Retina (tissue), 1 donor: ENCODE measurements at places on chromosomes 12 and 14.

DNA sequence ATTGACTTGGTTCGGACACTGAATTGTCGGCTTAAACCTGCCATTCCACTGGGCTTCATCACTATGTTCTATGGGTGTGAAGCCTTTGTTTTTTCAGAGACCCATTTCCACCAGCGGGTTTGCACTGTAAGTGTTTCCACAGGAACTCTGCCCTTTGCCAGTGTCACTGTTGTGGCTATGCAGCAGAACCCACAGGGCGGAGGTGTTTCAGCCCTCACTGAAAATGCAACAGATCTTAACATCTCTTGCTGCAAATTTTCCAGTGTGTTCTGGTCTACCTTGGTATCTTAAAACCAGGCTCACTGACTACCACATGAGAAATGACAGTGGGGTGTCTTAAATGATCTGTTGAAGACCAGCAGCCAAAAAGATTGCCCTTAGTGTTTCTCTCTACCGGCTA, 21.1 kb downstream of the PRKCH start:
- no peak for DNase-seq

- no peak for DNase-seq
Measured at GRCh38 chr12:116547955-116548501, 11.2 kb upstream of the MAP1LC3B2 start.

GRCh38 chr12:64065881-64066451, 156.1 kb downstream of the KICS2 start:
- DNase-seq: no peak

- no peak for DNase-seq
Measured at GRCh38 chr14:70801836-70802235, 7.5 kb downstream of the MAP3K9 start.

DNA sequence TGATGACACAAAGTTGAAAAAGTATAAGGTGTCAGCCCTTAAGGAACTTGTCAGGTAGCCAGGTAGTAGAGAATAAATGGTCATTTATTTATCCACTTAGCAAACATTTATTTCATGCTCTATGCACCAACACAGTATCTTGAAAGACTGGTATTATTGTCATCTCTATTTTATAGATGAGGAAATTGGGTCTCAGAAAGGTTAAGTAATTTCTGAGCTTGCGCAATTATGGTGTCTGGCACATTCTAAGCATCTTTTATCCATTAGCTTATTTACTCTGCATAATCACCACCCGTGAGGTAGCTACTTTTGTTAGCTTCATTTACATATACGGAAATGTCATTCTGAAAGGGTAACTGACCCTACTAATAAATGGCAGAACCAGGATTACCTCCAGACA, 2.5 kb upstream of the UTP20 start:
- no peak for DNase-seq

DNA sequence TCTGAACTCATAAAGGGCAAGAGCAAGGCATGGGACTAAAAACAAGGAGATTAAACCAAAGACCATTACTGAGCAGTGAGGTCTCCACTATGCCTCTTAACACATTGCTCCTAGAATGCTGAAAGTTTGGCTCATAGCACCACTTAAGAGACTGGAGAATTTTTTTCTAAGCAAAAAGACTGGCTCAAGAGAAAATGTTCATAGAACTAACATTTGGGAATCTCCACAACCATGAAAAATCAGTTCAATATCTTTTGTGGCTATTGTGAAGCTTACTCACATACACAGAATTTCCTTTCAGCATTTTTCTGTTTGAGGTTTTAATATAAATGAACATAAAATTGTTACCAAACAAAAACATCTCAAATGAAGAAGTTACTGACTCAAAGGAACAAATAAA, 255.8 kb downstream of the CCDC91 start:
- no peak for DNase-seq

DNA sequence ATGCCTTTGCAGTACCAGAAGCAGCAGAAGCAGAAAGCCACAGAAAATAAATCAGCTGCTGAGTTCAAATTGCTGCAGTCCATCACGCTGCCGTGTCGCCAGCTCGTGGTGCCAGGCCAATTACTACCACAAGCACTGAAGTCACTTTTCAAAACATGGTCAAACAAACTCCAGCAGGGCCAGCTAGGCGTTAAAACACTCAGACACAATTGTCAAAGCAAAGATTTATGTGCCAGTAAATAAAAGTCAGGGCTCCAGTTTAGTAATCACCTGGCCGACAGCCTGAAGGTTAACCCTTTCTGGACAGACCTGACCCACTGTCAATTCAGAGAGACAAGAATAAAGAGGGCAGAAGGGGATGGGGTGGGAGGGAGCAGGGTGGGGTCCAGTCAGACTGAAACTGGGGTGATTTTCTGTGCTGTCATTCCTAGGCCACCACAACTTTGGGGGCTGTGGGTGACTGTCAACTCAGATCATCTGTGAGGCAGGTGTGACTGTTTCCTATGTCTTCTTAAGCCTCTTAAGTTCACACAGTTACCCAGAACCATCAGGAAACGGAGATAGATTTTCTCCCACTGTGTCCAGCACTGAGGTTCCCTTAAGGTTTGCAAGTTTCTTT, 109.8 kb upstream of the FUT8 start:
- DNase-seq: no peak

GRCh38 chr14:99244367-99244901, 27.6 kb downstream of the BCL11B start:
- no peak for DNase-seq

DNA sequence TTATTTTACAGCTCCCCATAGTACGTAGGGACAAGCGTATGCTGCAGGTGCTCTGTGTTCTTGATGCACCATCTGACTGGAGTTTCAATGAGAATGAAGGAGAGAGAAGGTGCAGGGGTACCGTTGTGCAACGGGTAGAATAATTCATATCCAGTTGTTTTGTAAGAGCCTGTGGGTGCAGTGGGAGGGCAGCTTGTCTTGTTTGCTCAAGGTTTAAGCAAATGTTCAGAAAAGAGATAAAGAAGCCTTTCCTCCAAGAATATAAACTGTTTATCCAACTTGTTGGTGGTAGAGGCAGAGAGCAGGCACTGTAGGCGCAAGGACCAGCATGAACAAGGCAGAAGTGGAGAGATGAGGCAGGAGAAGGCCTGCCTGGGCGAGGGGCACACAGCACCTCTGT, 64.2 kb downstream of the ADCK1 start:
- DNase-seq: no peak

DNA sequence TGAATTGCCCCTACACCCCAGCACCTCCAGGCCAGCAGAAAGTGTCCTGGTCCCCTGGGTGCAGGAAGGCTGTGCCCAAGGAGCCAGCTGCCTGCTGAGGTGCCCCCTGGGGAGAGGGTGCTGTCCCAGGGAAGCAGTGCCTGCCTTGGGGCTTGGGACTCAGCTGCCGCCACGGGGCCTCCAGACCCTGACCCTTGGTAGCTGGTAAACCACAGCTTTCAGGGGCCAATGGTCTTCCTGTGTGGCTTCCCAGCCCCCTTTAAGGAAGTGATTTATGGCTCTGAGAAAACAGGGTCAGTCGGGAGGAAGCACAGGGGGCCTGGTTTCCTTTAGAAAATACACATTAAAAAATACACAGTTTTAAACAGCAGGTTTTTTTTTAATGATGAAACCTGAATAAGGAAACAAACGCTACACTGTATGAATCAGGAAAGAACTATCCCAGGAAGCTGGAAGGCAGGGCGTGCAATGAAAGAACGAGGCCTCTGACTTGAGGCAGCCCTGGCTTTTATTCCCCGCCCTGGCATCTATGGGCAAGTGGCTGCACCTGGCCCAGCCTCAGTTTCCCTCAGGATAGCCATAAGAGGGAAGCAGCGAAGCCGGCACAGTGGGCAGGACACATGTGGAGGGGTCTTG, 40.6 kb upstream of the EML1 start:
- DNase-seq: no peak

- no peak for DNase-seq
Measured at GRCh38 chr12:51631591-51631990, 40.6 kb downstream of the SCN8A start.

DNA sequence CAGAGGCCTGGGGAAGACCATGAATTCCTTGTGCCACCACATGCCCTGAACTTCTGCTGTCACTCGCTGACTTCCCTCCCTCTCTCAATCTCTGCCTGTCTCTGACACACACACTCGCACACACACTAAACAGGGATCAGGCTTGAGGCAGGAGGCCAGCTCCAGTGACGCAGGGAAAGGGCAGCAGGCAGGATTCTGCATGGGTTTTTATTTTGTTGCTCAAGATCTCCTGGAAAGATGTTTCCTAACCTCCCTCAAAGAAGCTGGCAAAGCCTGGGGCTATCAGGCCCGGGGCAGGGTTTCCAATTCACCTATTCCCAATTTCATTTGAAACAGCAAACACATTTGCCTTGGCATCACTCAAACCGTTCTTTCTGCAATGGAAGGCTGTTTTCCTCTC, 27.7 kb upstream of the PEX5 start:
- no peak for DNase-seq

- DNase-seq: no peak
Measured at GRCh38 chr12:65634626-65635331, 189.5 kb upstream of the HMGA2 start.

DNA sequence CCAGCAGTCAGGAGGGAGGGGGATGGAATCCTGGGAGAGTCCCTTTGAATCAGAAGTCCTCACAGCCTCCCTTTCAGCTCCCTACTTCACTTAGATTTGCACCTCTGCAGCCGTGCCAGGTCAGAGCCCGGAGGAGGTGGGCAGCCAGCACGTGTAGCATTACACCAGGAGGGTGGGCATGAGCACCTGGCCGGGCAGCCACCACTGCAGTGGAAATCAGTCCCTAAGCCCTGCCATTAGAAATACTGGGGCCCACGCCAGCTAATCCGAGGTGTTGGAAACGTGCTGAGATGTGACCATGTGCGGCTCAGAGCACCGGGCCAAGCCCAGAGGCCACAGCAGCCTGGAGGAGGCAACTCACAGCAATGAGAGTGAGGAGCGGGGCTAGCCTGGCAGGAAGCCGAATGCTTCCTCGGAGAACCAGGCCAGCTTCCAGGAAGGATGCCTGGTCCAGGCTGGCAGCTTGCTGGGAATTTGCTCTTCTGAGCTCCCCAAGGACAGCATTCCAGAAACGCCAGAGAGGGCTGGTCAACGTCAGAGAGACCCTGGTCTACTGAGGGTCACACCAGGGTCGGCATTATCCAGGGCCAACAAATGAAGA, 9.4 kb upstream of the CACNA2D4 start:
- DNase-seq: peak; percentile 1

DNA sequence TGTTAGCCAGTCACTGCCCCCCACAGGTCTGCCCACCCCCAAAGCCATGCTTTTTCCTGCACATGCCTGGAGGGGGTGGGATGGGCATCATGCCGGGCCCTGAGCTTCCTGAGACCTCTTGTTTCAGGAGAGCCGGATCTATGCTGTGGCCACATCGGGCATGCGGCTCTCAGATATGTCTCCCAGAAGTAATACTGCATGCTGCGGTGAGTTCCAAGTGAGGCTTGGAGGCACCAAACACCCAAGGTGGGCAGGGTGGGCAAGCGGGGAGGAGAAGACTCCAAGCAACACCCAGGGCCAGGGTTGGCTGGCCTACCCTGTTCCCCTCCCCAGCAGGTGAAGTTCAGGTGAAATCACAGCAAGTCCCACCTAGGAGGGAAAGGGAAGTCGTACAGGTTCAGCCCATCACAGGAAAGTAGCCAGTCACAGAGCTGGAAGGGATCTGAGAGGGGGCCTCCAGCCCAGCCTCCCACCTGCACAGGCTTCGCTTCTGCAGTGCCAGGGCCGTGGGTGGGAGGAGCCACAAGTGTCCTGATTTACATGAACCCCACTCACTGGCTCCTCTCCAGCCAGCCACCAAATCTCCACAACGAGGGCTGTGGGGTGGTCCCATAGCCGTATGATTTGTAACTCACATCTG, 30.9 kb downstream of the PIGH start:
- no peak for DNase-seq

DNA sequence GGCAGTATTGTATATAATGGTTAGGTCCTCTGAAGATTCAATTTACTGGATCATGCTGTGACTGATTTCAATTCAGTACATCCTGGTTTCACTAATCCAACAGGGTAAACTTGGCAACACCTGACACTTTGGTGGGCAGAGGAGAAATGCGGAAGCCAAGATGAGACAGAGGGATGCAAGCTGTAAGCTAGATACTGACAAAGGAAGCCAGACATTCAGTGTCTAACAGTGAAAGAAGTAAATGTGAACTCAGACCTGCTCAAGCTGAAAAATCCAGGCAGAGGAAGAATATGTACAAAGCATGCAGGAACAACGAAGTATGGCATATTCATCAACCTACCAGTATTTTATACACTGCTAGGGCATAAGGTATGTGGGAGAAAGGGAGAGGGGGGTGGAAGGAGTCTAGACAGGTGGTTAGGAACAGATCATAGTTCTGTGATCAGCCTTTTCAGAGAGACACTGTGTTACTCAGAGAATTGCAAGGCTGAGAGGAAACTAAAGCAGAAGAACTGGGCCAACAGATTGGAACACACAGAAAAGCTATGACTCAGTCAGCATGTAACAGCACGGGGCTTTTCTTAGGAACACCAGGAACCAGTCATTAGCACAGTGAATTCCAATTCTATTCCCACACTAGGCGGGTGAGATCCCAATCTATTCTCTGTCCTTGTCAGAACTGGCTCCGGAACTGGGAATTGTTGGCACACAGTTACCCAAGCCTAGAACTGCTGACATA, 40.3 kb downstream of the NELL2 start:
- DNase-seq: no peak

- no peak for DNase-seq
Measured at GRCh38 chr14:34710006-34710405, 4.4 kb downstream of the CFL2 start.

DNA sequence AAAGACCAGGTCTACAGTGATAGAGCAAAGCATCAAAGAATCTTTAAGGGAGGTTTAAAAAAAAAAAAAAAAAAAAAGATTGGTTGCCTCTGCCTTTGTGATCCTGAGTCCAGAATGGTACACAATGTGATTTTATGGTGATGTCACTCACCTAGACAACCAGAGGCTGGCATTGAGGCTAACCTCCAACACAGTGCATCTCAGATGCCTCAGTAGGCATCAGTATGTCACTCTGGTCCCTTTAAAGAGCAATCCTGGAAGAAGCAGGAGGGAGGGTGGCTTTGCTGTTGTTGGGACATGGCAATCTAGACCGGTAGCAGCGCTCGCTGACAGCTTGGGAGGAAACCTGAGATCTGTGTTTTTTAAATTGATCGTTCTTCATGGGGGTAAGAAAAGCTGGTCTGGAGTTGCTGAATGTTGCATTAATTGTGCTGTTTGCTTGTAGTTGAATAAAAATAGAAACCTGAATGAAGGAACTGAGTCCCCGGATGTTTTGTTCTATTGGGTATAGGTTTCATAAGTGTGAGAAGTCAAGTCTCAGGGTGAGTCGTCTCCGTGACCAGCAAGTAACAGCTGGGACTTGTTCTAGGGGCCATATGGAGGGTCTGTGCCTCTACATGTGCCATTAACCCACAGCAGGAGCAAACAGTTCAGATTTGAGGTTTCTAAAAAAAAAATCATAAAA, 9.3 kb downstream of the PEBP1 start:
- DNase-seq: no peak

DNA sequence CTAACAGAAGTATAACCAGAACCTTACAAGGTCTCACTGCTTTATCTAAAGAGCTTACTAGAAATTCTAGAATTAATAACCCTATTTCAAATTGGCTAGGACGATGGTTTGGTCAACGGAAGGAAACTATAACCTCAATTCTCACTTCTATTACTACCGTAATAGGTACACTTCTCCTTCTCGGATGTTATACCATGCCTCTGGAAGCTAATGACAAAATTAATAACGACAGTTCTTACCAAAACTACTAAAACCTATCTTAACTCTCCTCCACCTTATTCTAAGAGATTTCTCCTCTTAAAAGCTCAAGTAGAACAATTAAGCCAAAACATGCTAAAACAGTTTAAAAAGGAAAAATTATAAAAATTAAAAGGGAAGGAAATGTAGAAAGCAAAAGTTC, 23.7 kb upstream of the UBC start:
- DNase-seq: no peak

- no peak for DNase-seq
Measured at GRCh38 chr12:125028106-125028505, 34.7 kb downstream of the BRI3BP start.
